ENCODE measurements at places on chromosomes 3 and 15.
A peak's percentile ranks its signal among the peaks of the same experiment; 100 is the strongest.

GRCh38 chr15:96342406-96343112, 12.1 kb downstream of the NR2F2 start:
- no peak for DNase-seq

DNA sequence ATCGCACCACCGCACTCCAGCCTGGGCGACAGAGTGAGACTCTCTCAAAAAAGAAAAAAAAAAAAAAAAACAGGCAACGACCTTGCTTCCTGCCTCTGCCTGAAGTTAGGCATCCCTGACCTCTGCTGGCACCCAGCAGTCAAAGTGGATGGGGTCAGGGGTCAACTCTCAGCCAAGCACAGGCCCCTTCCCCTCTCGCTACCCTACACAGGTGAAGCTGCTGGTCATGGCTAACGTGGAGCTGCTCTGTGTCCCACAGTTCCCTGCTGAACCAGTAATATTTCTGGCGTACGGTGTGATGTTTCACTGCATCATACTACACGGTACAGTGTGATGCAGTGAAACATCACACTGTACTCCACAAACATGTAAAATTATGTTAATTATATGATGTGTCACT, 13.9 kb upstream of the FRG2C start:
- no peak for DNase-seq

GRCh38 chr3:136909187-136909586, 47.2 kb downstream of the NCK1 start:
- DNase-seq: no peak

DNA sequence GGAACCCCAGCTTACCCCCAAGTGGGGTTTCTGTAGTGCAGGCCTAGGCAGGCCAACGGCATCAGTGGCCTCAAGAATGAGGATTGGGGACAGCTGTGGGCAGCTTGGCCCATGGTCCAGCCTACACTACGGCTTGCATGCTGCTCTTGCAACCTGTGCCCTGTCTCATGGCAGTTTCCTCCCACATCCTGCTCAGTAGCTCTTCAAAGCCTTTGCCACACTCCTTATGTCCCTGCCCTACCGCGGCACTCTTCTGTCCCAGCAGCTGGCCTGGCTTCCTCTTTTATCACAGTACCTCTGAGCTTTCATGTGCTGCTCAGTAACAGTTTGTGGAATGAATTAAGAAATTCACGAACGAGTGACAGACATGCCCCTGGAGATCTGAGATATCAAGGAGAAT, 431.0 kb downstream of the EPHB1 start:
- DNase-seq: no peak

- peak; percentile 4 for DNase-seq
These were observed 33.3 kb upstream of the HACD2 start for GRCh38 chr3:123618076-123618708.

DNA sequence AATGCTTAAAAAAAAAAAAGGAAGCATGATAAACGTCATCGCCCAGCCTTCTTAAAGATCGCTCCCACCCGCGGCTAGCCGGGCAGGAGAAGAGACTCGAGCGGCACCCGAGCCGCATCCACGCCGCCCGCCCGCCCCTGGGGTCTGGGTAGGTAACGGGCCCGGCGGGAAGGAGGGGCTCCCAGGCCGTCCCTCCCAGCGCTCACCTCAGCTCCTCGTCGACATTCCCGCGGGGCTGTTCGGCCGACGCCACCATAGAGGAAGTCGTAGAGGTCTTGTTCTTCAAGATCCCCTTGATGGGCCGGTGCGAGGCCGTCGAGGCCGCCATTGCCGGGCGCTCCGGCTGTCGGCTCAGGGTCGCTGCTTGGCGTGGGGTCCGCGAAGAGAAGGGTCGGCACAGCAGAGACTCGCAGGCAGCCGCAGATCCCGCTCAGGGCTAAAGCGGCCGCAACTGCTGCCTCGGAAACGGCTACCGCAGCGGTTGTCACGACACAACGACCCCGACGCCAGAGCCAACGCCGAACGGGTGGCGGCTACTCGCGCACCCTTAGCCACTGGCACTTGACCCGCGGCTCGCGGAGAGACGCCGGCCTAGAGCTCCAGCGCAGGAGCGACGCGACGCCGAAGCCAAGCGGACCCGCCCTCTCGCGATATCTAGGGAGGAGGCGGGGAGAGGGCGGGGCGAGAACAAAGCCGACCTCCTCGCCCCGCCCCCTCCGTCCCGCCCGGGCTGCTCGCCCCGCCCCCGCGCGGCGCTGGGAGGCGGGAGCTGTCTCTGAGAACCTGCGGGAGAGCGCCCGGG, at the start of gene PPP1R2:
TSS of gene PPP1R2 (minus strand) at position 628 of the 802 bp plus-strand sequence. CDS start at position 328, 300 bp downstream.
- peak; percentile 96 for DNase-seq

GRCh38 chr3:35446896-35447295, 192.4 kb upstream of the ARPP21 start:
- DNase-seq: no peak

GRCh38 chr15:28080386-28080785, 18.7 kb downstream of the OCA2 start:
- no peak for DNase-seq

GRCh38 chr3:146626403-146627122, 21.4 kb upstream of the PLSCR5 start:
- DNase-seq: no peak

DNA sequence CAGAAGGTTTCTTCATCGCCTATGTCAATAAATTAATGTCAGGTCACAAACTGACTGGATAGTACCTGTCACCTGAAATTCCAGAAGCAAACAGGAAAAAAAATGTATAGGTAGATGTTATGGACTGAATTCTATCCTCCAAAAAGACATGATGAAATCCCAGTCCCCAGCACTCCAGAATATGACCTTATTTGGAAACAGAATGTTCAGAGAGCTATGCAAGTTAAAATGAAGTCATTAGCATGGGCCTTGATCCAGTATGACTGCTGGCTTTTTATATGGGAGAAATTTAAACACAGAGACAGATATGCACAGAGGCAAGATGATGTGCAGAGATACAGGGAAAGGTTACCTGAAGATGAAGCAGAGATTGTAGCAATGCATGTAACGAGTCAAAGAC, 953.4 kb downstream of the ZPLD1 start:
- DNase-seq: no peak

GRCh38 chr3:38579551-38580449, 69.7 kb downstream of the SCN5A start:
- peak; percentile 67 for DNase-seq

DNA sequence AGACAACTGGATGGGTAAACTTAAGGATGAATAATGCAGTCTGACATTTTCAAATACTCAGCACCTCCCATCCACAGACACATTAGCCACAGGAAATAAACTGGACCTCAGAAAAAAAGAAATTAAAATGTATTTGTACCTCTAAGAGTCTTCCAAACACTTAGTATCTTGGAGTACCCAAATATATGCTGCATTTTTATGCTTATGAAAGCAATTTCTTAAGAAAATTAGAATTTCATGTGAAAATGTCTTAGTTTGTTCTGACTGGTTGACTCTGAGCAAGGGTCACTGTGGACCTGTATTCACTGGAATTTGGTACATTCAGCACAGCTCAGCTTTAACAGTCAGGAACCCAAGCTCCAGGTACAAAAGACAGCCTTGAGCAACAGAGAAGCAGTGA, 216.2 kb upstream of the UBE2E2 start:
- DNase-seq: no peak

GRCh38 chr15:93671387-93671943, 559.9 kb upstream of the MCTP2 start:
- no peak for DNase-seq

- no peak for DNase-seq
These were observed 241.6 kb upstream of the KBTBD8 start for GRCh38 chr3:66756468-66757036.

All from GM10248 (cell line).